ENCODE measurements at places on chromosomes 1 and 21.

DNA sequence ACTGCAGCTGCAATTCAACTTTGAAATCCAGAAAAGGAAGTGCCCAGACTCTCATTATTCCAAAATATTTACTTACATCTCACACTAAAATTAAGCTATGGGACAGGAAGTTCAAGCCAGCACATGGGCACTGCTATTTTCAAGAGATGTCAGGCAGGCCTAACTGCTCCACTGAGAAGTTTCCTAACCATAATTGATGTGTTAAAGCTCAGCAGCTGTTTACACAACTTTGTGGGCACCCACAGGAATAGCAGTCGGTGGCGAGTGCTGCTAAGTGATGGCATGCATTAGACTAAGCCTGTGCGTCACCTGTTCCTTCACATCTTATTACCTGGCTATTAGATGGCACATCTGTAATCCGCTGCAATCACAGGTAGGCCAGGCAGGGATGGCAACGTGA is 303.3 kb upstream of the DAB1 start:
- no peak for DNase-seq

DNA sequence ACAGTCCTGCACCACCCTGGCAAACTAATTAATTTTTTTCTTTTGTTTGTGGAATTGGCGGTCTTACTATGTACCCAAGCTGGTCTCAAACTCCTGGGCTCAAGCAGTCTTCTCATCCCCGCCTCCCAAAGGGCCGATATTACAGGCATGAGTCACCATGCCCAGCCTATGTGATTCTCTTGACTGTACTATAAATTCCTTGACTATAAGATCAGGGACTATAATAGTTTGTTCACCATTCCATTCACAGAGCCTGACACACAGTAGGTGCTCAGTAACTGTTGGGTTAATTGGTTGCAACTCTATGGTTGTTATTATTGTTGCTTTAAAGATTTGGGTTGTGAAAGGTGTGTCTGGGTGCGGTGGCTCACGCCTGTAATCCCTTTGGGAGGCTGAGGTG is 17.2 kb downstream of the DAP3 start:
- DNase-seq: no peak

DNA sequence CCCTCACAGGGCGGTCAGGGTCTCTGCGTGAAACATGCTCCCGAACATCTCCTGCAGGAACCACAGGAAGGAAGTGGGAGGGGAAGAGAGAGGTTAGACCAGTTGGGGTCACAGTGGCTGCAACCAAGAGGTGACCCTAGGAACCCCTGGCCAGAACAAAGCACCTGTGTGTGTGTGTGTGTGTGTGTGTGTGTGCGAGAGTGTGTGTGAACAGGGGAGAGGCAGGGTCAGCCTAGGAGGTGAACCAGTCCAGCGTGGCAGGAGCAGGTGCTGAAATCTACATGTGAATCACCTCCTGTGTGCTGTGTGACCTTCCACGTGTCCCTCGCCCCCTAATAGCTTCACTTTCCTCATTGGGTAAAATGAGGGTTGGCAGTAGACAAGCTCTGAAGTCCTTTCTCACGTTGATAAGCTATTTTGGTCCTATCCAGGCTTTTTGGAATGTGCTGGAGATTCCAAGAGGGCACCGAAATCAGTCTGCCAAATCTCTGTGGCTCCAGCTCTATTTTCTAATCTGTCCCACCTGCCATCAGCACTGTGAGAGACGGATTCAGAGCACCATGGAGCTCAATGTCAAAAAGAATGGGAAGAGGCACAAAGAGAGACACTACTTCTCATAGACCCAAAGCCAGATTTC is 27.8 kb downstream of the SLC26A9 start:
- peak; percentile 9 for DNase-seq

DNA sequence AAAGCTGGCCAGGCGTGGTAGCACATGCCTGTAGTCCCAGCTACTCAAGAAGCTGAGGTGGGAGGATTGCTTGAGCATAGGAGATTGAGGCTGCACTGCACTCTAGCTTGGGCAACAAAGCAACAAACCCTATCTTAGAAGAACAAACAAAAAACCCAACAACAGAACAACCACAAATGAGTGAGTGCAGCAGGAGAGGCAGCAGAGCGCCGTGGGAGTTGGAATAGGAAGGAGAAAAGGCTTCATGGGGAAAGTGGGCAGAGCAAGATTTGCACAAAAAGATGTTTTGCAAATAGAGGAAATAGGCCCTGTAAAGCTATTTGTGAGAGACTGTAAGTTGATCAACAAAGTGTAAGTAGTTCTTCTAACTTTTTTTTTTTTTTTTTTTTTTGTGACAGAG is 19.6 kb downstream of the SMAP2 start:
- DNase-seq: no peak

DNA sequence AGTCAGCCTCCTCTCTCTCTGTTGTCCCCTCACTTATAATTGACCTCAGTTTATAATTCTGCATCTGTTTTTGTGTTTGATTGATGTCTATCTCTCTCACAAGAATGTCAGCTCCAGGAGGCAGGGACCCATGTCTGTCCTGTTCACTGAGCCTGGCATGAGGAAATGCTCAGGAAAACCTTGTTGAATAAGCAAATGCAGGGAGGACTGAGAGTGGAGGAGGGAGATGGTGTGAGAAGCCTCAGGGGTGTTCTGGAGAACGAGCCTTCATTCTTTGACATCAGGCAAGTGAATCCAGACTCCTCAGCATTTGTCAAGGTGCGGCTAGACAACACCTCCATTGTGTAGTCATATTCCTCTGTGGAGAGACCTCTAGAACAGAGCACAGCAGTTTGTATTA is 45.5 kb downstream of the MAN1C1 start:
- DNase-seq: no peak

DNA sequence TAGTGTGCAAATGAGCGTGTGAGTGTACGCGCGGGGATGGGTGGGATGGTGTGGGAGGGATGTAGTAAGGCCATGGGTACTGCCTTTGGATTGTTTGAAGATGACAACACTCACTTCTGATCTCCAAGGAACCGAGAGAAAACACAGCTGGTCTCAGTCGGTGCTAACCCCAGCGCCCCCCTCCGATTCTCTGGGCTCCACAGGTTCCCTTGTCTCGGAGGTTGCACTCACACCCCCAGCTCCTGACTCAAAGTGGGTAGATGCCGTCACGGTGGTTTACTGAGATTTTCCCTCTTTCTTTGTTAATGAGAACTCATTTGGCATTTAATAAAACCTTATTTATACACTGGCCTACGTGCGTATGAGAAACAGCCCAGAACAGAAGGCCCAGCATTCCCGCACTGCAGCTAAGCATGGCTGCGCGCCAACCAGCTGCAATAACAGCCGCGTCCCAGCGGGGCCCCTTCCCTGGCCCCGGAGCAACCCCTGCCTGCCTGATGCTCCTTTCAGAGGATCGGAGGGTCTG is 25.8 kb downstream of the ABCA4 start:
- DNase-seq: no peak

DNA sequence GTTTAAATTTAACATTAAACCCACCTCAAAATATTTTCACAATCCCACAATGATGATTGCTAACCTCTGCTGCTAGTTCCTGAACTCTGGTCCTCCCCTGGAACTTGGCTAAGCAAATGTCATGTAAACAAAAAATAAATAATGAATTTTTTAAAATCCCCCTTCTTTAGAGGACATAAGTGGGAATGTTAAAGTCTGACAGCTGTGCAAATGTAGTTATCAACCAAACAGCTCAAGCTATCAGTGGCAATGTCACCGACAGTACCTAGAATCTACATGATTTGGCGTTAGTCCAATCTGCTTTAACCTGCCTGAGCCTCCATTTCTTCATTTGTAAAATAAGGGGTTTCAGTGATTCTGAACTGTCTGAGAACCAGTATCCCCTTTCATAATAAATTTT is 67.7 kb downstream of the GDAP2 start:
- no peak for DNase-seq

- no peak for DNase-seq
These were observed 251.2 kb downstream of the DSCAM start for GRCh38 chr21:40595806-40596205.

DNA sequence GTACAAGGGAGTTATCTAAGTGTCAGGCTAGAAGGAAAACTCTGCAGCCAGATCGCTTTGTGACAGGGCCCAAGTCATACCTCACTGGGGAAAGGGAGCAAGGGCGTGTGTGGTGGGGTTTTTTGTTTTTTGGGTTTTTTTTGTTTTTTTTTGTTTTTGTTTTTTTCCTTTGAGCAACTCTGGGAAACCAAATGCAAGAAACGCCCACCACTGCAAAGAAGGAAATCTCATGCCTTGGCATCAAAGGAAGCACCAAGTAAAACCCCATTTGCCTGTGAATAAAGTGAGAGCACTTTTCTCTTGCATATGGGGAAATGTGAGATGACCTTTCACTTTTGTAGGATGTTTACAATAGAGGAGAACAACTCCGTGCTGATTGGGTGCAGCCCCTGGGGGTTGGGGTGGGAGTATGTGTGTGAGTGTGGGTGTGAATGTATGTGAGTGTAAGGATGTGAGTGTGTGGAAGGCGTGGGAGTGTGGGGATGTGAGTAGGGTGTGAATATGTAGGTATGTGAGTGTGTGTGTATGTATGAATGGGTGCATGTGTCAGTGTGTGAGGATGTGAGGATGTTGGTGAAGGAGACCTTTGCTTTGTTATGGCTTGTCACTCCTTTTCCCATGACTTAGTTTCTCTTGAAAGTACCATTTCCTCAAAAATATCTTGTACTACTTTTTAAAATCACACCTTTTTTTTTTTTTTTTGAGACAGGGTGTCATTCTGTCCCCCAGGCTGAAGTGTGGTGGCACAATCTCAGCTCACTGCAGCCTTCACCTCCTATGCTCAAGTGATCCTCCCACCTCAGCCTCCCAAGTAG is 34.6 kb downstream of the IL12RB2 start:
- DNase-seq: peak; percentile 34

- DNase-seq: no peak
These were observed 82.0 kb upstream of the DPH5 start for GRCh38 chr1:101107496-101108110.

DNA sequence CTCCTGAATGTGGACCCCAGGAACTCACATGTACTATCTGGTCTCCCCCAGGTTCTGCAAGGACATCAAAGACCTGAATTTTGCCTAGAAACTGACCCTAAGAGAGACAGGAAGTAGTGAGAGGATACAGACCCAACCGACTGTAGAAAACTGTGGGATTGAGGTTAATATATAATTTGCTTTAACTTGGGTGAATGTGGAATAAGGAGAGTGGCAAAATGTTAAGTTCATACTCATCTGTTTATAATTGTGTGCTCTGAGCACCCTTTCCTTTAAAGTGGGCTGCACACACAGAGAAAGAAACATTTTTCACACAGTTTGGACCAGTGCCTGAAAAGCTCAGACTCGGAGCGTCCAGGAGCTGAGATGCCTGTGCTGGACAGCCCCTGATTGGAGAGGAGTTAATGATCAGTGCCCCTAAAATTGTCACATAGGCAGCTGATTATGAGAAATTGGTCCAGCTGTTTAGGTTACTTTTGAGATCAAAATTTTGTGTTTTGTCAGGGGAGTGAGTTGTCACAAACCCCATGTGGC is 37.2 kb downstream of the ROR1 start:
- DNase-seq: no peak
